ENCODE measurements at places on chromosomes 3 and 15. TPM values are rescaled to one million over a fixed set of nuclear protein-coding genes. Genes with fewer than 3 reads are reported as not detected.

Gene SNRPN
- 915 TPM for total RNA-seq

Gene MYZAP
- total RNA-seq = 0.94 TPM

Gene CKMT1A
- 35.0 TPM for total RNA-seq

Gene SCN11A
- total RNA-seq = 0.10 TPM

Gene HTR3E
- total RNA-seq = not detected

Gene CYP1A1
- total RNA-seq = 0.11 TPM

- DNase-seq = no peak
Measured at GRCh38 chr15:87929841-87930240, 326.7 kb downstream of the NTRK3 start.

DNA sequence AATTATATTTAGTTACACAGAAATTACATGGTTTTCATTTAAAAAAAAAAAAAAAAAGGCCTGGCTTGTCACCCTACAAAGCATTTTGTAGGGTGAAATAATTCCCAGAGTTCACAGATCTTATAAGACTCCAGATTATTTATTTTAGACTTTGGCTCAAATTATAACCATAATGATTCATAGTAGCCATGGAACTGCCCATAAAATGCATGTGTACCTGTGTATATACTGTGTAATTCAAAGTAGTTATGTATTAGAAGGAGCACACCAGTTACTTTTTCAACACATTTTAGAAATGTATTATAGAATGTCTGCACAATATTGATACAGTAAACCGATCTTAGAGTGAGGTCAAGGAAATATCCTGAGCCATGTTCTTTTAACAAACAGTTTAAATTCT is 975.6 kb downstream of the GBE1 start:
- no peak for DNase-seq

DNA sequence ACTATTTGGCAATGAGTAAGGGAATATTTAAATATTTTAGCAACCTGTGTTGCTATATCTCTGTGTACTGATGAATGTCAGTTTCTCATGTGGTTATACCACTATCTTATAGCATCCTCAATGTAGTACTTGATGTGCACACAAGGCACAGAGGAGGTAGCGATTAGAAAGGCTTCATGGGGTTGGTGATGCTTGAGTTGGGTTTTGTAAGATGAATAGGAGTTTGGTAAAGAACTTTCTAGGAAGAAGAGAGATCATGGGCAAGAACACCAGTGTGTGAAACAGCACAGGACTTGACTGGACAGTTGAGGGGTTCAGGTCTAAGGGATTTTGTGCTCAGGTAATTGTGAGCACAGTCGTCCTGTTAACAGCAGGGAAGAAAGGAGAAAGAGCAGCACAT is 38.1 kb downstream of the LPP start:
- DNase-seq = no peak

GRCh38 chr15:57147621-57148020 is 228.7 kb upstream of the CGNL1 start:
- DNase-seq = no peak

DNA sequence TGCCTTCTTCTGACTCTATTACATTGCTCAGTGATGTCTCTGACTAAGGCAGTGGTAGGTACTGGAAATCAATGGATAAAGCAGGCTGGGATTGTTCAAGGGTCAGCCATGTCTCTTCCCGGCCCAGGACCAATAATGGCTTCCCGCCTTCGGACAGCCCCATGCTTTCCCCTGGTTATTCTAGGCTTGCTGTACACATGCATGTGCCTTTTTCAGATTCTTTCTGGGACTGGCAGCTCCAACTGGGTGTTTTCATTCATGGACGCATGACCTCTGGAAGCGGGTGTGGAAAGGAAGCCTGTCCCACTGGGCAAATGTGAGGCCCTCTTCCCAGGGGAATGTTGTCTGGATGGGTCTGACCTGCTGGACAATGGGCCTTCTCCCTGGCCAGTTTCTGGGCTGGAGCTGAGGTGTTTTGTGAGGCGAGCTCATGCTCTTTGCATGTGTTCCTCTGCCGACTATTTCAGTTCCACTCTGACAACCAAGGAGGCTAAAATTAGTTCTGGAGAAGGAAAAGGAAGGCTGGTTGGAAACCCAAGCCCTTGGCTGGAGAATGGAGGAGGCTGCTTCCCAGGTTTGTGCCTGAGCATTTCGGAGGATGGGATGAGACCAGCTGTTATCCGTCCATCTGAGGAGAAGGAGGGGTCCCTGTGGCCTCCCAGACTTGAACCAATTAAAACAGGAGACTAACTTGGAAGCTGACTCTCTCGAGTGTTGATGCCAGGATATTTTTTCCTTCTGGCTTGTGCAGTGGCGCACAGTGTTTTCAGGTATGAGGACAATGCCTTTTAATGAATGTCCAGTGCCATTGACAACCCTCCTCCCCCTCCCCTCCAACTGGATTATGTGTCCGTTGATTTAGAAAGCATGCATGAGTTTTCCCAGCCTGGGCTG is 6.9 kb downstream of the ACVR2B start:
- no peak for DNase-seq

- peak; percentile 80 for DNase-seq
Measured at GRCh38 chr3:149480326-149481017, 6.0 kb downstream of the TM4SF4 start.

DNA sequence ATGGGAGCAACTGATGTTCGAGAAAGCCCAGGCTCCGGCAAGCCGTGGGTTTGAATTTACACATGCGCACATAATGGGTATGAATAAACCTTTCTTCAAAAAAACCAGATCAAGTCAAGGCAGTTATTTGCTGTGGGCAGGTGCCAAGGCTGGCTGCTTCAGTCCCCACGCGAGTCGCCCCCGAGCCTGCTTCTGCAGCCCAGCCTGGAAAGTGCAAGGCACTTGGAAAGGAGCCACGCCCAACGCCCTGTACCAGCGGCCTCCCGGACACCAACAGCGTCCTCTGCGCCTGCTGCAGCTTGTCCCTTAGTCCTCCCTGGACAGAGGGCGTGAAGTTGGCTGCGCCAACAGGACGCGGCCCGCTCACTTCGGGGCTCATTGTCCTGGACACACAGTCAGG is 68.9 kb downstream of the KLF15 start:
- DNase-seq = peak; percentile 62

GRCh38 chr3:108546692-108547091 is 36.3 kb upstream of the MYH15 start:
- DNase-seq = no peak

GRCh38 chr3:106124818-106125217 is 256.0 kb upstream of the CBLB start:
- no peak for DNase-seq

GRCh38 chr3:56137415-56137814 is 330.9 kb downstream of the ERC2 start:
- DNase-seq = no peak

- no peak for DNase-seq
Measured at GRCh38 chr15:49620199-49620598, 419 bp downstream of the FAM227B start.

- DNase-seq = peak; percentile 50
Measured at GRCh38 chr15:73851689-73852088, 21.7 kb upstream of the TBC1D21 start.

DNA sequence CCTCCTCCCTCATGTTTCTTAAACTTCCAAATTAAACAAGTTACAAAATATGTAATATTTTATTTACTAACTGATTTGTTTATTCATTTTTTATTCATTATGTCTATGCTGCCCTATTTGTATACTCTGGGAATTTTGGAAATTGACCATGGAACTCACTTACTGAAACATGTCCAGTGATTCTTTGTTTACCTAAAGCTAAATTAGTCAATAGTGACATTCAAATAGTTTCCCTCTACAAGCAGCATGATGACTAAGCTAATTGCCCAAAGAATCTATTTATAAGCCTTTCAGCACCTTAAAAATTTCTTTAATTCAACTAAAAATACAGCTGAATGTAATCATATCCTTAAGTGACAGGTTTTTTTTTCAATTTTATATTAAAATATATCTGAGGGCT is 437.7 kb downstream of the SI start:
- no peak for DNase-seq

GRCh38 chr15:85587707-85588411 is 206.9 kb downstream of the KLHL25 start:
- DNase-seq = no peak

DNA sequence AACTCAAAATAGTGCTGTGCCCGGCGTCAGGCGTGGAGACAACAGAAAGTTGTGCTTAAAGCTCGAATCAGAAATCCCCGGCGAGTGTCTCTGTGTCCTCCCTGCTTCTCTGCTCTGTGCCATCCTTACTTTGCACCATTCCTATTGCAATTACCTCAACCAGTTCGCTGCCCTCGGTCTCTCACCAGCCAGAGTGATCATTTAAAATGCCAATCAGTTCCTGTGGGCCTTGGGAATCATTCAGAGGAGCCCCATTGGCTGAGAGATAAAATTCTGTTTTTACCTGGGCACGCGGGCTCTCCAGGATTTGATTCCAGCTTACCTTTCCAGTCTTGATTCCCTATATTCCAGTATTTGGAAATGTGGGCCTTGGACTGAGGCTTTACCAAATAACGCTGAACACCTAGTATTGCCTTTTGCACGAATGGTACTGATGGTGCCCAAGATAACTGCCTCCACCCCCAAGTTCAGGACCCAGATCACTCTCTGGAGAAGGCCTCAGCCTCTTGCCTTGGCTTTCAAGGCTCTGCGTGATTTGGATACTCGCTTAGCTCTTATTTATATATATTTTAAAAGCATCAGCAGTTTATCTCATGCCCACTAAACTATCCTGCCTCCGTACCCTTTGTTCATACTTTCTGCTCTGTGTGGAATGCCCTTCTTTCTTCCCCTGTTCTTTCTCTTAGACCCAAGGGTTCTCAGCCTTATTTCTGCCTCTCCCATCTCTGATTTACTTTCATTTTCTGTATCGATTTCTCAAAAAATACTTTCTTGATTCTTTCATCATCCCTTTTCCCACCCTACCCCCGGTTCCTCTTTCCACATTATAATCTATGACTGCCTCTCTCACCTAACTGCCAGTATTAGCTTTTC is 863 bp downstream of the PSMA4 start:
- no peak for DNase-seq
